ENCODE measurements at places on chromosomes 5 and 9.

DNA sequence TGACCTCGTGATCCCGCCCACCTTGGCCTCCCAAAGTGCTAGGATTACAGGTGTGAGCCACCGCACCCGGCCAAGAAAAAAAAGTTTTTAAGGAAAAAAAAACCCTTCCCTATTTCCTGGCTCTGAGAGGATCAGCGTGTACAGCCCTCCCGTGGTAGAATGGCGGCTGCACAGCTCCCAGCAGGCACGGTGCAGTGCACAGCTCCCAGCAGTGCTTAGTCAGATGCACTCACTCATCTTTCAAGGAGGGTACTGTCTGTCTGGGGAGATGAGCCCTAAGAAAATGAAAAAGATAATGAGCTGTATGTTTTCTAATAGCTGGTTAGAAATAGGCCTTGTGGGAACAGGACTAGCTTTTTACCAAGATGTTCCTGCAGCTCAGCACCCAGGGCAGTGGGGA lies 36.7 kb upstream of the SLC2A8 start:
- no peak for DNase-seq

- no peak for DNase-seq
These were observed 521.7 kb downstream of the RAB3C start for GRCh38 chr5:59104400-59105127.

DNA sequence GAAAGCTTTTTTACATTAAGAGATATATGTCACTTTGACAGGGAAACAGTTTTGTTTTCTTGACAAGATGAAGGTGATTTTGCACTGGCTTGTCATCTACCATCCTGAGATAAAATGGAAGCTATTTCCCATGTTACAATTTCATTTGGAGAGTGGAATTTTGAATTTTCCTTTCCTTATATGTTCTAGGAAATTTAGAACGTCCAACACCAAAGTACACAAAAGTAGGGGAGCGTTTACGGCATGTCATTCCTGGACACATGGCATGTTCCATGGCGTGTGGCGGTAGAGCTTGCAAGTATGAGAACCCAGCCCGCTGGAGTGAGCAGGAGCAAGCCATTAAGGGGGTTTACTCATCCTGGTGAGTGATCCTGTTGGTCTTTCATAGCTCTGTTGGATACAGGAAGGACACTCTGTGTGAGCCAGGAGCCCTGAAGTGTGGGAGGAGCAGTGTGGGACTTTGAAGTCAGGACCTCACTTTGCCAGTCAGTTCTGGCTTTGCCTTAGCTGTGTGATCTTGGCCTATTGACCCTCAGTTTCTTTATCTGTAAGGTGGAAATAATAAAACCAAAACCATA lies 887 bp downstream of the PTPDC1 start:
- peak; percentile 41 for DNase-seq

DNA sequence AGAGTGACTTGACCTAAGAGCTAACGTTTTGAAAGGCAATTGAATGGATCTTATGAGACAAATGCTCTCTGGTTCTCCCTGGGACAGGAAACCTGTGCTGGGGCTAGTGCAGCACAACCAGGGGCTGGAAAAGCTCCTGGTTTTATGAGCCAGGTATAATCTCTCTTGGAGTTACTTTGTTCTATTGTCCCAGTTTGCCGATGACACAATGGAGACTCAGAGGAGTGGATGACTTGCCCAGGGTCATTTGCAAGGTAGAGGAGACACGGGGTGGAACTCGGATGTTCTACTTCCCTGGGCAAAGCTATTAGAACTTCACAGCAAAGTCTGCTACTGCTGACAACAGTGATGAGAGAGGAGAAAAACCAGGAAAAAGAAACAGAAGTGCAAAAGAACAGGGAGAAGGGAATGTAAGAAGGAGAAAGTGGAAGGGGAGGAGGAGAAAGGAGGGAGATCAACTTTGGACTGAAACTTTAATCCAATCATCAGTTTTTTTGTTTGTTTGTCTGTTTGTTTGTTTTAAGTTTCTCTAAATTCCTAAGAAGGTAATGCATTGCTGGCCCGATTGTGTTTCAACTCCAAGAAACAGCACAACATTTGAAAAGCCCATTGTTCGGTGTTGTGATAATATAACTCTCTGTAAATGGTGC lies 7.4 kb upstream of the GSN start:
- DNase-seq: no peak

- DNase-seq: no peak
These were observed 559.1 kb downstream of the CETN3 start for GRCh38 chr5:89850513-89850865.

GRCh38 chr5:52491818-52492217 lies 295.9 kb upstream of the ITGA1 start:
- DNase-seq: peak; percentile 57

DNA sequence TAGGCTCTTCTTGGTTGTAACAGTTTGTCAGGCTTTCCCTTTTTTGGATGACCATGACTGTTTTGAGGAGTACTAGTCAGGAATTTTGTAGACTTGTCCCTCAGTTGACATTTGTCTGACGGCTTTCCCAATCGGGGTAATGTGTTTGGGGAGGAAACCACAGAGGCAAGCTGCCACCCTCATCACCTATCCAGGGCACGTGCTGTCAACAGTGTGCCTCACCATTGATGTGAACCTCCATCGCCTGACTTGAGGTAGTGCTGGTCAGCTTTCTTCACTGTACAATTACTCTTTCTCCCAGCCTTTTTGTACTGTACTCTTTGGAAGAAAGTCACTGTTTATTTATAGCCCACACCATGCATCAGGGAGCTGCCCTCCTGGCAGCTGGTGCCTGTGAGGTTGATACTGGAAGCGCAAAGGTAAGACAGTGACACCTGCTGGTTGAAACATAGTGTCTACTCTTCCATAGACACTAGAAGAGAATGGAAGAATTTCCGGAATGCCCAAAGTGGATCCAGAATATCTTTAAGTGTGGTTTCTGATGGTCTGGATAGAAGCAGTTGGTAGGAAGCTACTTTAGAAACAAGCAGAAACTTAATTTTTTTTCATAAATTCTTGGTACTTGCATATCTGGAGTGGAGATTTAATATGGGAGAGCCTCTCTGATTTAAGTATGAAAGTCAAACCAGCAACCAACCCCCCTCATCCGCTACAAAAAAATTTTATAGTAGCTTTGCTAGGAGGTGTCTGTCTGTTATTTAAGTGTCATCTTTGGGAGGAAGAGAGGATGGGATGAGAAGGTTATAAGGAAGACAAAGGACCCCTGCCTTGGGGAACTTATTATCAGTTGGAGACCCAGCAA lies 69.3 kb downstream of the SNX30 start:
- peak; percentile 80 for DNase-seq

DNA sequence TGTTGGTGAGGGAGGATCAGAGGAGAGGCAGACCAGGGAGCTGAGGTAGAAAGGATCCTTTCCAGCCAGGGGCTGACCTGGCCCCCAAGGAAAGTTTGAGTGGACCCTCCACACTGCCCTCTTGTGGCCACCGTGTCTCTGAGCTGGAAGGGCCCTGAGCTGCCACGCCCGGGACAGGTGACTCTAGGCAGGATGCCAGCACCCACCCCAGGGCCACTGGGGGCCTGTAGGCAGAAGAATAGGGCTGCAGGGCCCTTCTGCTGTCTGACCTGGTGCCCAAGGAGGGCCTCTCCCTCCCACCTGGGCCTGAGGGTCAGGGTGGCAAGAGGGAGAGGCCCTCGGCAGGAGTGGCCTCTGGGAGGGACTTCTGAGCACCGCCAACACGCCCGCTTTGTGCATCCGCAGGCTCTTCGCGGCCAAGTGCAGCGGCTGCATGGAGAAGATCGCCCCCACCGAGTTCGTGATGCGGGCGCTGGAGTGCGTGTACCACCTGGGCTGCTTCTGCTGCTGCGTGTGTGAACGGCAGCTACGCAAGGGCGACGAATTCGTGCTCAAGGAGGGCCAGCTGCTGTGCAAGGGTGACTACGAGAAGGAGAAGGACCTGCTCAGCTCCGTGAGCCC lies 76.8 kb downstream of the LMX1B start:
- DNase-seq: peak; percentile 24

- DNase-seq: no peak
These were observed 11.9 kb upstream of the EQTN start for GRCh38 chr9:27308691-27309390.

DNA sequence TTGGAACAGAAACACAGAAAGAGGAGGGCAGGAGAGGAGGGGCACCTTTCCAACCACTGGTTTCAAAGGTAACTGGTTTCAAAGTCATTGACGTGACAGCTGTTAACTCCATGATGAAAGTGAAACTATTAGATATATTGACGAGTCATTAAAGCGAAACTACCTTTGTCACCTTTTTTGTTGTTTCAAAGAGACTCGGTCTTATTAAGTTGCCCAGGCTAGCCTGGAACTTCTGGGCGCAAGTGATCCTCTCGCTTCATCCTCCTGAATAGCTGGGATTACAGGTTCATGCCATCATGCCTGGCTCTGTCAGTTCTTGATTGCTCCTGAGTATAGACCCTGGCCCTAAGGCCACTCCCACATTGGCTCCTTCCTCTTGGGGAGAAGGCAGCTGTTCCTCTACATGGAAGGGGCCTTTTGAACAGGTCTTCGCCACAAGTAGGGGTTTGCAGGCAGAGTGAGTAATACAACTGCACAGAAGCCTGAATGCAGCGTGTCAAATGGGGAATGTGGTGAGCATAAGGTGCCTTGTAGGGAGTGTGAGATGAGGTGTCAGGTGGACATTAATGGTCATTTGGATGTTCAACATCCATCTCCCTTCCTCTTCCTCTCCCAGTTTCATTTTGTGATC lies 3.4 kb upstream of the F12 start:
- no peak for DNase-seq

GRCh38 chr9:126569036-126569435 lies 44.7 kb upstream of the LMX1B start:
- no peak for DNase-seq

DNA sequence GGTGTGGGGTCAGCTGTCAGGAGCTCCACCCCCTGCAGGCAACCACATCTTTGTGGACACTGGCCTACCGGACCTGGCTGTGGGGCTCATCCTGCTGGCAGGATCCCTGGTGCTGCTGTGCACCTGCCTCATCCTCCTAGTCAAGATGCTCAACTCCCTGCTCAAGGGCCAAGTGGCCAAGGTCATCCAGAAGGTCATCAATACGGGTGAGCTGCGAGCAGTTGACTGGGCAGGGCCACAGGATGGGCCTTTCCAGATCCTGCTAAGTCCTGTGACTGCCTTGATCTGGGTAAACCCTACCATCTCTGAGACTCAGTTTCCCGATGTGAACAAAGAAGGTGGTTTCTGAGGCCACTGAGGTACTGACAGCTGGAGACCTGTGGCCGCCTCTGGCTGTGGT lies 6.5 kb downstream of the PFN3 start:
- DNase-seq: no peak

GRCh38 chr5:19853616-19854240 lies 134.3 kb downstream of the CDH18 start:
- no peak for DNase-seq

Data from NCI-H510A treated with DMSO at 0.1 percent for 48 hours (cell line).